ENCODE measurements at places on chromosomes 3 and 15. TPM values are rescaled to one million over a fixed set of nuclear protein-coding genes. Genes with fewer than 3 reads are reported as not detected.
A peak's percentile ranks its signal among the peaks of the same experiment; 100 is the strongest.

KIF23 gene
- total RNA-seq, result 1.3 TPM

ACSBG1 gene
- not detected for total RNA-seq

MUC13 gene
- not detected for total RNA-seq

NOX5 gene
- 0.19 TPM for total RNA-seq

TLR9 gene
- not detected for total RNA-seq

AADACL2 gene
- not detected for total RNA-seq

ALS2CL gene
- 12.5 TPM for total RNA-seq

OIP5 gene
- total RNA-seq, result 0.35 TPM

ITIH1 gene
- total RNA-seq, result not detected

CRYGS gene
- total RNA-seq, result not detected

DNA sequence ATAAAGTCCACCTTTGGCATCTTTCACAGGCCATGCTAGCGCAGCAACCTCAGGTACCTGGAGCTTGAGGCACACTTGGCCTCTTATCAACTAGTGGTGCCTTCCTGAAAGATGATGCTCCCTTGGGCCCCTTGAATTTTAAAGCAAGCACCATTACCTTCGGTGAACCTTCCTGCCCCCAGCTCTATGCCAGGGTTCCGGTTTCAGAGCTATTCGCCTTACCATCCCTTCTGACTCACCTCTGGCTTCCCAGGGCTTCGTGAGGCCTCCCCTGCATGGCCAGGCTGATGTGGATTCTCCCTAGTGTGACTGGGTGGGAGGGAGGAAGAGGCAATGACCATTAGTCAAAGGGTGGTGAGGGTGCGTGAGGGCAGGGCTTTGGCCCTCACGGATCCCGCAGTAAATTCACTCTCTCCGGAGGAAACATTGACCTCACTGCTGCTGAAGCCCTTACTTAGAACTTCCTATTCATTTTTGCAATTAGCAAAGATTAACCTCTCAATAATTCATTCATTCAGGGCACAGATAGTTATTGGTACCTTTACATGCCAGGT is 16.3 kb downstream of the BHLHE40 start:
- peak; percentile 50 for DNase-seq

DNA sequence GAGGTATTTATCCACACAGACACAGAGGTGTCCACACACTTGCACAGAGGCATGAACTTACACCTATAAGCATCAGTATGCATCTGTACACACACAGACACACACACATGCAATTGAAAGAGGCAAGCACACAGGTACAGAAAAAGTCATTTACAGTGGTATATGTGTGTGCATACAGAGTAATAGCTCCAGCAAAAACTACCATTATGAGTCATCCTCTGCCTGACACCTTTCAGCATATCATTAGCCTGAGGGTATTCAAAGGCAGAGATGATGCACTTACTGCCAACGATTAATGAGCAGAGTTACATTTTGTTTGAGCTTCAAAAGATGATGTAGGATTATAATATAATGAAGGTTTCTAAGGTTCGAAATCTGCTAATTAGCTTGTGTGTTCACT is 100.3 kb upstream of the TPRG1 start:
- DNase-seq, result no peak

GRCh38 chr3:113535898-113536297 is 3.5 kb downstream of the SIDT1 start:
- no peak for DNase-seq

DNA sequence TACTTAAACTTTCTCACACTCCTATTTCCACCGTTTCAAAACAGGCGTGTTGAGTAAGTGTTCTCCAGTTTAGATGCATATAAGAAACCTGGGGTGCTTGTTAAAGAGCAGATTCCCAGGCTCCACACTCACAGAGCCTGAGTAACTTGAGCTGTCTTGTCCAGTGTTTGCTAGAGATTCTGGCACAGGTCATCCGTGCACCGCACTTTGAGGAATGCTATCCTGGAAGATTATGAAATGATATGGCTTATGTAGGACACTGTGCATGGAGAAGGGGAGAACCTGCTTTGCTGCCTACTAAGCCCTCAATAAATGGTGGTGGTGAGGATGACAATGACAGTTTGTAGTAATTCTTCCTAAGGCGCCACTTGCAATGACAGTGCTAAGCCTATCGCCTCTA is 273.7 kb downstream of the PDZRN3 start:
- DNase-seq, result no peak

DNA sequence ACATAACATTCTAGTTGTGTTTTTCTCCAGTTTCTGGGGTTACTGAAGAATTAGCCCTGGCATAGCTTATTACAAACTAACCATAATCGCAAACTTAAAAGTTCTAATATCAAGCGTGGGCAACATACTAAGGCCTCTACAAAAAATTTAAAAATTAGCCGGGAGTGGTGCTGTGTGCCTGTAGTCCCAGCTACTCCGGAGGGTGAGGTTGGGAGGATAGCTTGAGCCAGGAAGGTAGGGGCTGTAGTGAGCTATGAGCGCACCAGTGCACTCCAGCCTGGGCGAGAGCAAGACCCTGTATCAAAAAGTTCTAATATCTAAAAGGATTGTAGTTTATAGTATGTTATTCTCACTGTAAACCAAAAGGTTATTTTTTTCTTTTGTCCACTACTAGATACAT is 1.1 kb downstream of the OIP5 start:
- no peak for DNase-seq

DNA sequence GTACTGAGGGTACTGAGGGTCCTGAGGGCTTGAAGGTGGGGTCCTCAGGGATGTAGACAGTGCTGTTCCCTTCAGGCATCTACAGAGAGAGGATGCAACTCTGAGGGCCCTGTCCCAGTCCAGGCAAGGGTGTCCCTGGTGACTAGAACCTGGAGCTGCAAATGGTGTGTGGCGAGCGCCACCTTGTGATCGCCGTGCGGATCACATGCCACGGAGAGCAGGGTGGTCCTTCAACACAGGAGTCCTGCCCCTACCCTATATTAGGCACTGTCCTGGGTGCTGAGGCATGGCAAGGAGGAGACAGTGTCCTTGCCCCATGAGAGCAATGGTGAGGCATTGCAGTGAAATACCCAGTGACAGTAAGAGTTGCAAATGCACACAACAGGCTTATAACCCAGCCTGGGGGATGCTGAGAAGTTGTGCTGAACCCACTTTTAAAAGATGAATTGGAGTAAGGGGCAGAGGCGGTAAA is 23.6 kb downstream of the RHCG start:
- DNase-seq, result no peak

DNA sequence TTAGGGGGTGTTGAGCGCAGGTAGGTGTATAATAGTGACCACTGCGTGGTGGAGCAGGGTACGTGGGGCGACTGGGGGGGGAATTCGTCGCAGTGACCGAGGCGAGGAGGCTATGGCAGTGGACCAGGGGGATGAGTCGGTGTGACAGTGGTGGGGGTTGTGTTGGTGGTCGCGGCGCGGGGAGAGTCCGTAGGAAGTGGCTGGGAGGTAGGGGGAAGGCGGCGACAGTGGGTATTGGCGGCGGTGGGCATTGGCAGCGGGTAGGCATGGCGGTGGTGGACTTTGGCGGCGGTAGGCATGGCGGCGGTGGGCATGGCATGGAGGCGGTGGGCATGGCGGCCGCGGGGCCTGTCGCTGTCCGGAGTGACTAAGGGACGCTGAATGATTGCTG is 739 bp downstream of the SNRPN start:
- DNase-seq, result no peak

GRCh38 chr3:33482111-33482521 is 41.9 kb upstream of the UBP1 start:
- no peak for DNase-seq

DNA sequence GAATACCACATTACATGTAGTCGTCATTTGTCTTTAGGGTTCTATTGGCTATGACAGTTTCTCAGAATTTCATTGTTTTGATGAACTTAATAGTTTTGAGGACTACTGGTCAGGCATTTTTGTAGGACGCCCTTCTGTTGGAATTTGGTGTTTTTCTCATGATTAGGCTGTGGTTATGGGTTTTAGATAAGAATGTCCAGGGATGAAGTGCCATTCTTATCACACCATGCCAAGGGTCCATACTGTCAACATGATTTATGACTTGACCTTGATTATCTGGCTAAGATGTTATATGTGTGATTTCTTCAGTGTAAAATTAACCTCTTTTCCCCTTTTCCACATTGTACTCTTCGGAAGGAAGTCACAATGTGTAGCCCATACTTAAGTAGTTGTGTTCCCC is 135.3 kb downstream of the DIPK2A start:
- no peak for DNase-seq

DNA sequence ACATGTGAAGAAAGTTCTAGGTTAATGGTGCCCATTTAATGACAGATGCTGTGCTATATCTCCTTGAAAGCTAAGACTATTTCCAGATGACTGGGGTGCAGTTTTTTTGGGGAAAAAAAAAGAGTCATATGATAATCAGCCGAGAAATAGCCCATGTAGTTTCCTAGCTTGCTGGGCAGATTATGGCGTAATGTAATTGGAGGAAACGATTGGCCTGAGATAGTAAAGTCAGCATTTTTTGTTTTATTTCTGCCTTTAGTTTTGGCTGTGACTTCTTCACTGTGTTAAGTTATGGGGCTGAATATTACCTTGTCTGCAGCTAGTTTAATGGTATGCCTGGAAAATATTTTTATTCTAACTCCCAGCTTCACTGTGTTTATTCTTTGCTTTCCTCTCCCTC is 24.0 kb downstream of the PDHB start:
- DNase-seq, result no peak

GRCh38 chr15:97504031-97504792 is 456.3 kb upstream of the ARRDC4 start:
- DNase-seq, result no peak

DNA sequence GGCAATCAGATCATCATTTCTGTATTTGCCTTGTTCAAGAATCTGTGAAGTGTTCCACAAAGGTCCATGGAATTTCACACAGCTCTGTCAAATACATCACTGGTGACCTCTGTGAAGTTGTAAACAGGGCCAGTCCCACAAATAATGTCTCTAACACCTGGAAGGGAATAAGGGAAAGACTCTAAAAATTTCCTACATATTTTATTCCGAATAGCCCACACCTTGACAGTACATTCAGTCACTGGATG is at the start of gene C3orf49:
Gene C3orf49 (plus strand): TSS at position 149 of the 248 bp plus-strand sequence. CDS start 173 bp downstream, outside the sequence.
- DNase-seq, result no peak

- DNase-seq, result no peak
Observed at GRCh38 chr3:16801698-16802097, 83.1 kb upstream of the PLCL2 start.
